ENCODE measurements at places on chromosomes 3 and 15.

DNA sequence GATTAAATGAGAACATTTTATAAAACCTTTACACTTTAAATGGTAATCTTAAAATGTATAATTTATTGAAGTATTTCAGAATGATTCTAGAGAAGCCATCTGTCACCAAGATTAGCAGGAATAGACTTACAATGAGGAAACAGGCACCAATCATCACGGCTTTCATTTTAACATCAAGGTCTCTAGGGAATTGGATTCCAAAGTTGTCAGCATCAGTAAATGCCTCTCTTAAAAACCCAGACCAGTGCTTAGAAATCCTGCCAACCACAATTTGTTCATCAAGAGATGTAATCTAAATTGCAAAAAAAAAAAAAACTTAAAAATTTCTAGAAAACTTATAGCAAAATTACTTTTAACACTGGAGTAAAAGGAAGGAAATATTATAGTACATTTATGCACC lies 20.3 kb downstream of the PLSCR2 start:
- DNase-seq = no peak

- DNase-seq = no peak
Measured at GRCh38 chr3:123122525-123123315, 55.9 kb downstream of the PDIA5 start.

DNA sequence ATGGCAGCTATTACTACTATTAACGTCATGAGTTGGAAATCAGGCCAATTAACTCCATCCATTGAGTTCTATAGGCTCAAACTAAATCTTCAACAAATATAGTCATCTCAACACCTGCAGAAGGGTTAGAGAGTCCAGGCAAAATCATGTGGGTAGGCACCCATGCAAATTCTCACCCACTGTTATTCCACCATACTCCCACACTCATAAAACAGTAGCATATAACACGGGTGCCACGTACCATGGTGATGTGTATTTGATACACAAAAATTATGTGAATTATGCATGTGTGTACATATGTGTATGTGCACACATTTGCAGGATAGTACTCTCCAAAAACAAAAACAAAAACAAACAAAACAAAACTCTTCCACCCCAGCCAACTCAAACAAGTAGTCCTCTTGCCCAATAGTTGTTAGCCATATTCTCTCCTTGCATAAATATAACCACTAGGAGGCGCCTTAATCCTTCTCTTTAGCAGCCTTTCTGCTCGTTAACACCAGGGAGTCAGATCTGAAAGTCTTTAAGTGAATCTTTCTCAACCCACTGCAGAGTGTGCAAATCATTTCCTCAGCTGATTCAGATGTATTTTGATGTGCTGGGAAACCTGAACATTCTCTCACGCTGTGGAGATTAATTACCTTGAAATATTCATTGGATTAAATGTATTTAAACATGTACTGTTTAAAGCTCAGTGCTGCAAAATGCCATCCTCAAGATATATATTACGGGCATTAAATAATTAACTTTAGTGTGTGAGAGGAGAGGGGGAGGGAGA lies 38.0 kb upstream of the COPB2 start:
- no peak for DNase-seq

DNA sequence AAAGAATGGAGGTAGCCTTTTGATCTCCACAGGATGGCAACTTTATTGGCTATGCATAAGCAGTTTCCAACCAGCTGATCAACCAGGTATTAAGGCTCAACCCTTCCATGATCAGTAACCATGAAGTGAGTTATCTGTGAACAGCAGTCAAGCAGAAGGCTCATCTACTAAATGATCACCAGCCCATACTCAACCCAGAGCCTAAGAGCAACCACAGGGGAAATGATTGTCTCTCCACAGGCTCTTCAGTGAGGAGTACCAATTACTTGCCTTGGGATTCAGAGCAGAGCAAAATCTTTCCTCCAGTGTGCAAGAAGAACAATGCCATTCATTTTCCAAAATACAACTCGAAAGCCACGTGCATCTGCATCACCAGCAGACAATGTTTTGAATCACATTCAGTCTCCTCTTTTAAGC lies 754.8 kb downstream of the ROBO1 start:
- no peak for DNase-seq

GRCh38 chr3:10419637-10420232 lies 85.7 kb downstream of the ATP2B2 start:
- no peak for DNase-seq

DNA sequence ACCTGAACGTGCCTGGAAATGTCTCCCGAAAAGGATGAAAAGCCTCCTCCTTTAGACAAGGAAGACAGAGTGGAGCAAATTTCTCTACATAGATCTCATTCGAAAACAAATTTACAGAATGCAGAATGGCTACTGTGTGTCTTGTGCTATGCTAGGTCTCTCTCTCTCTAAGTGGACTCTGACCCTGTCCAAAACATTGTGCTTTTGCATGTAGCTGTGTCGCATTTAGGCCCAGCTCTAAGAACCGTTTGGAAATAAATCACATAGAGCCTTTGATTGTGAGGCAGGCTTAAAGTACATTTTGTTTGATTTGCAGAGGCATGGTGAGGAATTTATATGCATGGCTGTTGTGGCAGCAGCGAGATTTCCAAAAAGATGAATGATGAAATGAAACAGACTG lies 198.0 kb downstream of the SV2B start:
- no peak for DNase-seq

All from activated CD8-positive, alpha-beta memory T cell treated with anti-CD3 and anti-CD28 coated beads for 1 hour (primary cell).